Stimulated activated CD8-positive, alpha-beta memory T cell treated with anti-CD3 and anti-CD28 coated beads, Interleukin-4, amount 100 ng/mL, for 1 hour (primary cell): ENCODE measurements at places on chromosomes 7 and 10.

- DNase-seq = no peak
These were observed 649.1 kb downstream of the TNS3 start for GRCh38 chr7:46932676-46933424.

- no peak for DNase-seq
These were observed 226.6 kb downstream of the ARHGAP12 start for GRCh38 chr10:31702005-31702404.

DNA sequence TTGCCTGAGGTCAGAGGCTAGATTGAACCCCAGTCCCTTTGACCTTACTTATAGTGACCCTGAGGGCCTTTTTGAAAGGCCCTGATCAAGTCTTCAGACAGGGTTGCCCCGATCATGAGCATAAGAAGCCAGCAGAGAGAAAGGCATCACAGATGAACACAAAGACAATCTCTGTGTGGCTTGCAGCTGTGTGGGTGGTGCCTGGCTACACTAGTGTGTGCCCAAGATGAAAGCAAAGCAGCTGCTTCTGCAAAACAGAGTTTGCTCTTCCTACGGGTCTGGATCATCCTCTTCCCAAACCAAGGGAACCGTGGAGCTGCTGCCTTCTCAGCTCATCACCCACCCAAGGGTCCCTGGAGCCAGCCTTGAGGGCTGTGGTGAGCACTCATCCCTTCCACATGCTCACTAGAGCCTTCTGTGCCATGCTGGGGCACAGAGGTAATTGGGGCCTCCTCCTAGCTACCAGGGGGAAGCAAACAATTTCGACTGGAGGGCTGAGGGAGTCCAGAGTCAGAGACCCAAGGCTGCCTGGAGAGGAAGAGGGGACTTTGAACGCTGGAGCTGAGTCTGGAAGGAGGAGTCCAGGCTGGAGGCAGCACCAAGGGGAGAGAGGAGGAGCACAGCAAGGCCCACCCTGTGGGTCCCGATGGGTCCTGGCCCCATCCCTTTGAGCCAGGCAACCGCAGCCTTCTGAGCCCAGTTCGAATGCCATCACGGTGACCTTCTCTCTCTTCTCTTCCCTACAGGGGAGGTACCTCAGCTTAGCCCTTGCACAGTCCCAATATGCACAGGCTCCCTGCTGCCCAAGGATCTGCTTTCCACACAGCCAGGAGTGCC is 42.3 kb downstream of the ANTXRL start:
- no peak for DNase-seq

GRCh38 chr10:69057261-69057950 is 30.5 kb upstream of the SRGN start:
- DNase-seq = no peak

DNA sequence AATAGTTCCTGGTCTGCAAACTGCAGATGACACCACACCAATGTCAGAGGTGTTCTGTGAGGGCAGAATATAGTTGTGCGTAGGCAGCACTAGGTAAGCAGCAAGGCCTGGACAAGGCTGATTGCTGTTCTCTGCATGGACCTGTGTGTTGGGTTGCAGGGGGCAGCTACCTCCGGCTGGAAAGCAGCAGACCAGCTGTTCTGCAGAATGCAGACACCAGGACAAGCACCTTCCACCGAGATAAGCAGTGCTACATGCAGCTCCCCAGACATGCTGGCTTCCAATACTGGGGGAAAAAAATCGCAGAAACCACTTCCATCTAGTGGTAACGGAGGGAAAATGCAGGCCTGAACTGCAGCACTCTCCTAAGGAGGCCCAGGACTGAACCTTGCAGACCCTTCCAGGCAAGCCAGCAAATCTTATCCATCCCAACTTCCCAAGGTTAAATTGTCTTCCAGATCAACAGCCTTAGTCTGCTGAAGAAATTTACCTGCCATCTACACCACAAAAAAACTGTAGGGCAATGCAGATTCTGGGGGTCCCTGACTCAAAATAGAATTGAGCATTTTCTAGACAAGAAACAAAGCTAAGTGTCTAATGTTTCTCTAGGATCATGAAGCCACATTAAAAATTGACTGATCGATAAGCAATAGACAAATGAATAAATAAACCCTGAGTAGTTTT is 50.5 kb upstream of the COBL start:
- DNase-seq = no peak

- no peak for DNase-seq
These were observed 3.5 kb upstream of the AEBP1 start for GRCh38 chr7:44100458-44101302.

DNA sequence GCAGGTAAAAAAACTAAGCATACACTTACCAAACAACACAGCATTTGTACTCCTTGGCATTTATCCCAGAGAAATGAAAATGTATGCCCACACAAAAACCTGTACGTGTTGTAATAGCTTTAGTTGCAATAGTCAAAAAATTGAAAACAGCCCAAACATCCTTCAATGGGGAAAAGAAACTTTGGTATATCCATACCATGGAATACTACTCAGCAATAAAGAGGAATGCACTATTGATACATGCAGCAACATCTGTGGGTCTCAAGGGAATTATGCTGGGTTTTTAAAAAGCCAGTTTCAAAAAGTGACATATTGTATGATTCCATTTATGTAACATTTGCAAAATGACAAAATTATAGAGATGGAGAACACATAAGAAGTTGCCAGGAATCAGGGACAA is 35.4 kb downstream of the DPCD start:
- DNase-seq = no peak

DNA sequence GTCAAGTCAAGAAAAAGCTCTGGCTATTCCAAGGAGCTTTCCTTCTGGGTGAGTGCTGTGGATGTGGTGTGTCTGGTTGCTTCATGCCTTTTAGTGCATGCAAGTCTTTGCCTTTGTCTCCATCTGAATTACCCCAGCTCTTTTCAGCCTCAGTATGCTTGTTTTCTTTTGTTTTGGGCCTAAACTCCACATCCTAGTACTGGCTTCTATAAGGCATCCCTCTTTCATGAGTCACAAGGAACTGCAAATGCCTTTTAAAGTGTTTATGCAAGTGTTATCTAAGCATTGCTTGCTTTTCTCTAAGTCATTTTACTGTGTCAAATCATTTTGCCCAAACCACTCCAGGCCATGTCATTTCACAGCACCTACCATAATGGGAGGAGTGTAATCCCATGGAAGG is 132.1 kb downstream of the PLCE1 start:
- DNase-seq = no peak

DNA sequence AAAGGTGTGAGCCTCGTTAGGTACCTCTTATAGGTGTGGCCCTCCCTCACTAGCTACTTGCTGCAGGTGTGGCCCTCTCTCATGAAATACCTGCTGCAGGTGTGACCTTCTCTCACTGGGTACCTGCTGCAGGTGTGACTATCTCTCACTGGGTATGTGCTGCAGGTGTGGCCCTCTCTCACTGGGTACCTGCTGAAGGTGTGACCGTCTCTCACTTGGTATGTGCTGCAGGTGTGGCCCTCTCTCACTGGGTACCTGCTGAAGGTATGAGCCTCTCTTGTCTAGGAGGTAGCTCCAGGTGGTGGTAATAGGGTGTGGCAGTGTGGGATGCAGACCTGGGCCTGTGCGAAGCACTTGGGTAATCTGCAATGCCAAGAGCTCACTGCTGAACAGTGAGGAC is 170.7 kb upstream of the PLPP4 start:
- no peak for DNase-seq

DNA sequence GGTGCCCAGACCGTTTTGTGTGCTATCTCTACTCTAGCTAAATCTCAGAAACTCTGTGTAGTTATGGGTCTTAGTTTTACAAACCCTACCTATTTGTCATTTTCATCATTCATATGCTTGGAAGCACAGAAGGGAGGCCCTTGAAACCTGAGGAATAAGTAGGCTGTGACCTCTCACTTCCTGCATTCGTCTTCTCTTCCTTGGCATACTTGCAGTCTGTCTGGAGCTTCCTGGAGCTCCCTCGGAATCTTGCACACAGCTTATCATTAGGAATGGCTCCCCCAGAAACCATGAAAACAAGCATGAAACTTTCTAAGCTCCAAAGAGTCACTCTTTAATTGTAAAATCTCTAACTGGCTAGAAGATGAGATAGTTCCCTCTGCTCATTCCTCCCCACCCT is 376.9 kb upstream of the MYO3A start:
- no peak for DNase-seq

DNA sequence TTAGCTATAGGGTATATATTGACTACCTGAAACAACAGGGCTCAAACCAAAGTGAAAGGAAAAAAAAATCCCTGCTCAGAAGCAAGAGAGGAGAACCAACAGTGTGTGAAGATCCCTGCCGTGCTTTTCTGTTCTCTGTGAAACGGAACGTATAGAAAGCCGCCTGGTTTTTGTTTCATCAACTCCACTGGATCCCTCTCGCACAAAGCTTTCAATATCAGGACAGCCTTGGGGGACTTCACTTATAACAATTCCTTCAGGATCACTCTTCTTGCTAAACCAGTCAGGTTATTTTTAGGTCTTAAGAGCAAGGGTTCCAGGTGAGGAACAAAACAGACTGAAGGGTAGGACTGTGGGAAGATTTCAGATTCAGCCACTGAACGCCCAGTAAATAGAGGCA is 151.1 kb upstream of the CACNA2D1 start:
- DNase-seq = no peak

DNA sequence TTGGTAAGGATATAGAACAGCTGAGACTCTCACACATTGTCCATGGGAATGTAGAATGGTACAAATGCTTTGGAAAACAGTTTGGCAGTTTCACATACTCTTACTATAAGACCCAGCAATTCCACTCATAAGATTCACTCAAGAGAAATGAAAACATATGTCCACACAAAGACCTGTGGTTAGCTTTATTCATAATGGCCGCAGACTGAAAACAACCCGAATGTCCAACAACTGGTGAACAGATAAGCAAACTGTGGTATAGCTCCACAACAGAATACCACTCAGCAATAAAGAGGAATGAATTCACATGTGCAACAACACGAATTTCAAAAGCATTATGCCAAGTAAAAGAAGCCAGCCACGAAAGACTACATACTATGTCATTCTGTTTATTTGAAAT is 33.5 kb upstream of the CUL1 start:
- DNase-seq = no peak

GRCh38 chr10:62813453-62813852 is 2.7 kb downstream of the EGR2 start:
- no peak for DNase-seq

- no peak for DNase-seq
These were observed 398.0 kb downstream of the NXPH1 start for GRCh38 chr7:8831376-8831775.

DNA sequence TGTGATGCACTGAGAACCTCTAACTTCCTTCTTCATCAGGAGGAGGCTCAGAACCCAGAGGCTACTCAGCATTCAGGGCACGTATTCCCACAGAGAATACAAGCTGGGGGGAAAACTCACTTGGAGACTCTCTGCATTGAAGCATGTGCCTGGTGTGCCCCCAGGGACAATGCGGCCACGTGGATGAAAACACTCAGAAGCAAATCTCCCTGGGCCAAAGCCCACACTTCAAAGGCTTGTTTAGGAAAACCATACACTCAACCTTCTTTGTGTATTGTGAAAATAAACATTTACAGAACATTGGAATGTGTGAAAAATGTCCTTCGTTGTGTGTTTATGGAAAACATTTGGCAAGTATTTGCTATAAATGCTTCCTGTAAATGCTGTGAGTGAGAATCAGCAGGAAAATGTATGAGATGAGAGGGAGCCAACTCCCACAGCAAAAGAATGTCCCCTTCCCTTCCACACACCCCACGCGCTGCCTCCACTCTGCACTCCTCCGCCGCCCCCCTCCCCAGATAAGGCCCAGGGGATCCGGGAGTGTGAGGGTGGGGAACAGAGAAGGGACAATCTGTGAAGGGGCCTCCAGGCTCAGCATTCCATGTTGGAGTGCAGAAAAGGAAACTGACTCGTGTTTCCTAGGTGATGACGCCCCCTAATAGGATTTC is 339.5 kb downstream of the ELMO1 start:
- no peak for DNase-seq

GRCh38 chr10:11451640-11452260 is 159.7 kb downstream of the USP6NL start:
- no peak for DNase-seq

- no peak for DNase-seq
These were observed 2.2 kb upstream of the DNA2 start for GRCh38 chr10:68474021-68474420.

DNA sequence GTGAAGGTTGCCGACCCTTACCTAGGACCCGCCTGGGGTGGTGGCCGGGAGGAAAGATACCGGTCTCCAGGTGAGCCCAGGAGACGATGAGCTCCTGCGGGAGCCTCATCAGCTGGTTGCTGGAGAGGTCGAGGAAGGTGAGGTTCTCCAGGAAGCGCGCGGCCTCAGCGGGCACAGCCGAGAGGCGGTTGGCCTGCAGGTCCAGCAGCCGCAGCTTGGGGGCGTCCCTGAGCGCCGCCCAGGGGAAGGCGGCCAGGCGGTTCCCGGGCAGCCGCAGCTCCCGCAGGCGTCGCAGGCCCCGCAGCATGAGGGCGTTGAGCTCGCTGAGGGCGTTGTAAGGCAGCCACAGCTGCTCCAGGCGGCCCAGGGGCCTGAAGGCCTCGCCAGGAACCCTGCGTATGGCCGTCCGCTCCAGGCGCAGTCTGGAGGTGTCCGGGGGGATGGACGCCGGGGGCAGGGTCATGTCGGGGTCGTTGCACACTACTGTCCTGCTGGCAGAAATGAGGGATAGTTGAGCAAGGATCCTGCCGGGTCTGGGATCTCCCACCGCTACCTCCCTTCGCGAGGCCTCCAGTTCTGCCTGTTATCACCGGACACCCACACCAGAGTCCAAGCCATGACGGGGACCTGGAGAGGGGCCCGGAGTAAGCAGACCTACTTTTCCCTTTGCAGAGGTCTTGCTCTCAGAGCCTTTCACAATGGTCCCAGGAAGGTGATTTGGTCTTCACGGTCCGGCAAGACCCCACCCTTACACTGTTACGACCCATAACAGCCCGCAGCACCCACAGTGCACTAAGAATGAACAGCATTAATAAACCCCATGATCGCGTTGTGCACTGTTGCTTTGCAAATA is 3.9 kb downstream of the LRIT1 start:
- DNase-seq = no peak

DNA sequence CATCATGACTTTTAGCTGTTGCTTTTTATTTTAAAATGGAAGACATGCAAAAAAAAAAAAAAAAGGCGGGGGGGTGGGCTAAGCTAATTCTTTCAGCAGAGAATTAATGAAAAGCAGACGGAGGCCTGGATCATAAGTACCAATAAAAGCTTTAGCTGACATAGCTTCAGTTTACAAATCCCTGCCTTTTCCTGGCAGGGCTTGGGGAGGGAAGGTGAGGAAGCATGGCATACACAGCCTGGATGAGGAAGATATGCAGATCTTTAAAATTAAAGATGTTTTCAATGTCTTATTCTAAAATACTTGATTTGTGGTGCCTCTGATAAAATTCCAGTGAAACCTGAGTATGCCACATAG is 57.0 kb downstream of the ICA1 start:
- DNase-seq = no peak

DNA sequence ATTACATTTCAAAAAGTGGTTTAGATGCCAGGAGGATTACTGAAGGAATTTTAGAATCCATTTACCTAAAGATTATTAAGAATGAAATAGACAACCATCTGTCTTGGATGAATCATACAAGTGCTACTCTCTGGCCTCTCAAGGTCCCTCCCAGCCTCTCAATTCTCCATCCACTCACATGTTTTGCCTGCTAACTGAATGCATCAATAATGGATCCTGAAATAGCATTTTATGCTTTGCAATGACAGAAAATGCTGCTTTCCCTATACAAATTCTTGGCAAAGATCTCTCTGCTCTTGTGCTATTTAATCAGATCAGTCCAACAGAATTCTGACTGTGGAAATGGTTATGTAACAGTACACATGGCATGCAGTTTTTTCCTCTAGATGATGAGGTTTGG is 68.1 kb downstream of the HBP1 start:
- no peak for DNase-seq

GRCh38 chr10:31213959-31214358 is 105.1 kb upstream of the ZEB1 start:
- no peak for DNase-seq

GRCh38 chr7:158049271-158049670 is 538.4 kb downstream of the PTPRN2 start:
- no peak for DNase-seq
